Suppressor macrophage (primary cell): ENCODE measurements at places on chromosomes 4 and X.

- no peak for DNase-seq
Measured at GRCh38 chr4:101977076-101977475, 186.5 kb downstream of the BANK1 start.

- DNase-seq = peak; percentile 25
Measured at GRCh38 chrX:30888526-30889146, 418 bp downstream of the TAB3 start.

DNA sequence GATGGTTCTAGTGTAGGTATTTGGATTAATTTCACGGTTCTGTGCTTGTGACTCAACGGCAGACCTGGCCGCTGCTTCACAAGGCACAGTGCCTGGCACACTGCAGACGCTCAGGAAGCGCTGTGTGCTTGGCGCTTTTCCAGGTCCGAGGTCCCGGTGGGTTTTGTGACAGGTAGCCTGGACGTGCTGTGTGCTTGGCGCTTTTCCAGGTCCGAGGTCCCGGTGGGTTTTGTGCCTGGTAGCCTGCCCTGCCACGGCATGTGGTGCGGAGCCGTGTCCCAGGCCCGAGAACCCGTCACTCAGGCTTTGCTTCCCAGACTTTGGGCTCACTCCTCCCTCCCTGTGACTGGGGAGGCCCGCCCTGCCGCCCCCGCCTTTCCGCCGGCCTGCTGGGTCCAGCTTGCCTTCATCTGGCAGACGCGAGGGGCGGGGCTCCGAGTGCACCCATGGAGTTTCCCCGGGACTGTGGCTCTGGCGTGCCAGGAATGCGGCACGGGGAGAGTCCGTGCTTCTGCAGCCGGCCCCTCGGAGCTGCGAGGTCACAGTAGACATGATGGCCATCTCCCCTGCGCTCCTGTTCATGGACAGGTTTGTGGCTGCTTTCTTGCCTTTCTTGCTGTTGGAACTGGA, 44.2 kb downstream of the TBC1D14 start:
- no peak for DNase-seq

DNA sequence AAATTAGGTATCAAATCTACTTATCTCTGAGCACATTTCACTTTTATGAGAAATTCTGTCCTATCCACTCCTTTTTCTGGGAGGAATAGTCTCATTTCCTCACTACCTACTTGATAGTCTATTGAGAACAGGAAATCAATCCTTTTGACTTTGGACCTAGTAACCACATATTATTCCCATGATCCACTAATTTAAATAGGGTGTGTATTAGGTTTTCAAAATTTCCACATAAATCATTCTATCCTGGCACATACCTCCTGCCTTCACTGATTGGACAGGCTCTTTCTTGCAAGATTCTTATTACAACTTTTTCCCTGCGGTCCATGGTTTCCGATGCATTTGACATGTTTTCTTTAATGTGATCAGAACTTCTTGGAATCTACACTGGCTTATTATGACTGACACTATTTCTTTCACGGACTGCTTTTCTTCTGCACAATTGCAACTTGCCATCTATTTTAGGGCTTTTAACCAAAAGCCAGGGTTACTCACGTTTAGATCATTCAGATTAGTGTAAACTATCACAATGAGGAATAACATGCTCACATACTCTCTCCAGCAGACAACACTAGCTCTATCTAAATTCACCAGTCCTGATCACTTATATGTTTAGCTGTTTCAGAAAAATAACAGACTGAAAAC, 419.9 kb upstream of the SLIT2 start:
- no peak for DNase-seq

GRCh38 chr4:56871371-56871866, 36.3 kb upstream of the REST start:
- DNase-seq = no peak

GRCh38 chr4:3039706-3040366, 34.5 kb downstream of the HTT-AS start:
- no peak for DNase-seq

GRCh38 chr4:54539500-54540029, 118.2 kb upstream of the KIT start:
- DNase-seq = peak; percentile 84
